GM10248 (cell line): ENCODE measurements at places on chromosomes 3 and 15.

DNA sequence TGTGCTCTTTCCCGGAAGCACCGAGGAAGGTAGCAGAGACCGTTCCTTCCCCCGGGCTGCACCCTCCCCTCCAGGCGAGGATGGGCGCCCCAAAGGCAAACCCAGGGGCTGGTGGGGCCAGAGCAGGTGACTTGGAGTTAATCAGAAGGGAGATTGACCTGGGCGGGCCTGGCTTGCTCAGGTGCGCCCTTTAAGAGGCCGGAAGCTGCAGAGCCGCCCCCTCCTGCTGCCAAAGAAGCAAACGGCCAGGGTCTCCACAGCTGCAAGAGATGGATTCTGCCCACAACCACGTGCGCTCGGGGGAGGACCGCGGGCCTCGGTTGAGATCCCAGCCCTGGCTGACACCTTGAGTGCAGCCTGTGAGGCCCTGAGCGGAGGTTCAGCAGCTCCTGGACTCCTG is 218.2 kb upstream of the NAALADL2 start:
- DNase-seq: no peak

DNA sequence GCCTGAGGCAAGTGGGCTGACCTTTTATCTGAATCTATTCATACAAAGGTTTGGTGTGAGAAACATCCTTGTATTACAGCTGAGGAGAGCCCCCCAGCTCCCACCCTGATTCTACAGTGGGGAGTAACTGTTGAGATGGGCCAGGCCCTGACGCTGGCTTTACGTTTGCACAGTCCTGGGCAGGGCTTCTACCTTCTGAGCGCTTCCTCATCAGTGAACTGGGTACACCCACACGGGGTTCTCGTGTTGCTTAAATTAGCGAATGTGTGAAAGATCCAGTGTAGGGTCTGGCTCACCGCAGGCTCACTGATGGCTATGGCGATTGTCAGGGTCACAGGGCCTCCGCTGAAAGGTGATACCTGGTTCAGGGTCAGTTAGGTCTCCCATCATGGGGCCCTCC is 7.3 kb upstream of the GHRL start:
- DNase-seq: no peak

DNA sequence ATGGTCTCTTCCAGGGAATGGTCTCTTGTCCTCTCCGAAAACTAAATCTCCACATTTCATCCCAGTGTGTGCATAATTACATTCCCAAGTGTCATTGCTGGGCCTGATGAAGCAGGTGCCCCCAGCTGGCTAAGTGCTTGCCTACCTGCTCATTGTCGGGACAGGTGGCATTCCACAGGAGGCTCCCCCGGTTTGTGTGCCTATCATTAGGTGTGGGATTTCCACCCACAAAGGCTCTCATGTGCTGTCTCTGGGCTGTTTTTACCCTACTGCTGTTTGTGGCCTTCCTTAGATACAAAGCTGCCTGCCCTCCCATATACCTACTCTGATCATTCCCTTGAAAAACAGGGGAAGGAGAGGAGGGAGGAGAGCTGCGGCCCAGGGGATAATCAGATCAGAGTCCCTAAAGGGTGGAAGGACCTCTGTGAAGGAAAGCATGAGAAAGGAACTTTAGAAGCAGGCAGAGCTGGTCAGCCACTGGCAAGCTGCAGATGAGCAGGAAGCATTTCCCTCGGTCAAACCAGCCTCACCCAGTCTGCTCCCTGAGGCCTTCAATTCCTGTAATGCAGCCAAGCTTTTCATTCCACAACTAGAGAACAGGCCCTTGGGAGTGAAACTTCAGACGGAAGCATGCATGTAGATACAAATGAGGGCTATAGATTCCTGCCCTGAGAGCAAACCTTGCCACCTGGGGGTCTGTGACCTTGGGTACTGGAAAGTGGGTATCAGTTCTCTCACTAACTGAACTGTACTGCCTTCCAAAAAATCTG is 60.7 kb upstream of the HEG1 start:
- no peak for DNase-seq

- no peak for DNase-seq
These were observed 195.0 kb upstream of the MDFIC2 start for GRCh38 chr3:70507486-70507885.
